ENCODE measurements at places on chromosomes 7 and 10. TPM values are rescaled to one million over a fixed set of nuclear protein-coding genes. Genes with fewer than 3 reads are reported as not detected.

DNA sequence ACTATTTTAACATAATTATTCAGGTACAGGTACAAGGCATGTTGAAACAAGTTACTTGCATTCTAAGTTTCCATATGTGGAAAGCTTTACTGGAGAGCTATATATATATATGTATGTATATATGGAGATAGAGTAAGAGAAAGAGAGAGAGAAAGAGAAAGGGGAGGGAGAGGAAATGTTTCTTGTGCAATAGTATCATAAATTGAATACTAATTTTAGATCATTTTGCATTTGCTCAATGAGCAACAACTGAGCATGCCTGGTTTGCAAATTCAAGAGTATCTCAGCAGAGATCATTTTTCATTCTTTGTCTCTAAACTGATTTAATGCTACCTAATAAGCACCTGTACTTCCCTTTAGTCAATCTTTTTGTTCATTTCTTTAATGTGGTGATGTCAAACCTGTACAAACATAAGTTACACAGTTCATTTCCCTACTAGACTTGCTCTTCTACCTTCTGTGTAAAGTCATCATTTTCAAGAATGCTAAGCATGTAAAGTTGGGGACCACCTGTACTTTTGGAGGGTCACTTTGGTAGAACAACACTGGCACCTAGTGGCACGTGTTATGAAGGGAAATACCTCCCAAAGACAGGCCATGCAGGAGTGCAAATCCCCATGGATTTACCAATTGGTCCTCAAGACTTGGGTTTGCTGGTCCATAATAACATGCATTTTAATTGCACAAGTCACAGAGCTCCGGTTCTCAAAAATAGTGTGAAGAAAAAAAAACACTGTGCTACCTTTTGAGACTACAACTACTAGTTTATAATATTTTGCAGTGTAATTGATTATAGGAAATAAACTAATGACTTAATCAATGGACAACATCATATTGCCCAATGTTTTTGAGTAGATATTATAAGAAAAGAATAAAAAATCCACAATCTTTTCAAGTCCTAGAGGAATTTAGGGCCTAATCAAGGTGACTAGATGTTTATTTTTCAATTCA is 431.2 kb upstream of the IGFBP3 start:
- H3K4me1 ChIP-seq, result no peaks in the 10 kb centered on the region
- H3K27ac ChIP-seq, result no peak overlapping the region
- no peak for DNase-seq
- H3K4me3 ChIP-seq, result no peak overlapping the region
- H3K27me3 ChIP-seq, result no peaks in the 10 kb centered on the region
- H3K36me3 ChIP-seq, result no peaks in the 10 kb centered on the region

DNA sequence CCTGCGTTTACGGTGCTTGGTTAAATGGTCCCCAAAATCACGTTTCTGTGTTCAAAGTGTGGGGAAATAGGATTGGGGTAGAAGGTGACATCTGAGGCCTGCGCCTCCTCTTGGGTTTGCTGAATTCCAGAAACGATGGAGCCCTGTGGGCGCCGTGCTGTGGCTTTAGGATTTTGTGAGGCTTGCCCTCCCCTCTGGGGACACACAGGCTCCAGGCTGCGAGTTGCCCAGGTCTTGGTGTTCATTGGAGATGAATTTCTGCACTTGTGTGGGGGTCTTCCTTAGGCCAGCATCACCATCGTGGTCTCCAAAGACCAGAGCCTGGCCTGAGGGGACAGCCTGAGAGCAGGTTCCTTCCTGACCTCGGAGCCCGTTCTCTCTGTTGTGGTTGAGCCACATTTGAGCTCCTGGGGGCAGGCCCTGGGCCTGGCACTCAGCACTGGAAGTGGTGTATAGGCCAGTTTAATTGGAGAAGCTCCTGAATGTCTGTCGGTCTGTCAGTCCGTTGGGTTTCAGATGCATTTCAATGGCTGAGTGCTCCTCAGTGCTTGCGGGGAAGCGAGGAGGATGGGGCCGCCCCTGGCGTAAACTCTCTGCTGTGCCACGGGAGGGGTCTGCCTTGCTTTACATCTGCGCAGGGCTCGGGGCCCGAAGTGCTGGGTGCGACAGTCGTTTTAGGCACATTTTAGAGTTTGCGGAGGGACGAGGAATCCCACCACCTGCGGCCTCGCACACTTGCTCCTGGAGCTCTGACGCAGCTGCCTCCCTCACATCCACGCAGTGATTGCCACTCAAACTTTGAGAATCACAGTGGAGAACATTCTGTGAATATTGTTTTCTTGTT is 71.7 kb downstream of the DNAJB6 start:
- H3K27ac ChIP-seq, result no peak overlapping the region
- peaks cover 41% of the 10 kb centered on the region for H3K36me3 ChIP-seq
- H3K4me1 ChIP-seq, result peaks cover 10% of the 10 kb centered on the region
- no peaks in the 10 kb centered on the region for H3K27me3 ChIP-seq
- no peak overlapping the region for H3K4me3 ChIP-seq

- H3K4me3 ChIP-seq, result no peak overlapping the region
- no peaks in the 10 kb centered on the region for H3K36me3 ChIP-seq
- peaks cover 25% of the 10 kb centered on the region for H3K27me3 ChIP-seq
- H3K27ac ChIP-seq, result no peak overlapping the region
Measured at GRCh38 chr10:99555825-99556523, 23.2 kb downstream of the NKX2-3 start.

GRCh38 chr7:71871446-71871845 is 540.7 kb downstream of the CALN1 start:
- H3K4me1 ChIP-seq, result no peaks in the 10 kb centered on the region
- H3K36me3 ChIP-seq, result no peaks in the 10 kb centered on the region
- no peak for DNase-seq
- no peak overlapping the region for H3K27ac ChIP-seq

DNA sequence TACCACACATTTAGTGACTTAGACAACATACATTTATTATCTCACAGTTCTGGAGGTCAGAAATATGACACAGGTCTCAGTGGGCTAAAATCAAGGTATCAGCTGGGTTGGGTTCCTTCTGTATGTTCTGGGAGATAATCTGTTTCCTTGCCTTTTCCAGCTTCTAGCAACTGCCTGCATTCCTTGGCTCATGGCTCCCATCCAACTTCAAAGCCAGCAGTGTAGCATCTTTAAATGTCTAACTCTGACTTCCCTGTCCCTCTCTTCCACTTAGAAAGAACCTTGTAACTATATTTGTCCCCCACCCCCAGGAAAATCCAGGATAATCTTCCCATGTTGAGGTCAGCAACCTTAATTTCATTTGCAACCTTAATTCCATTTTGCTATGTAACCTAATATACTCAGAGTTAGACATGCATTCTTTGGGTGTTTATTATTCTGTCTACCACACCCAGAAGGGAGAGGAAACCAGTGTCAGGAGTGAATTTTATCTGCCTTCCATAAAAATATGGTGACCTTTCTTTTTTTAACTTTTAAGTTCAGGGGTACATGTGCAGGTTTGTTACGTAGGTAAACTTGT is 57.3 kb upstream of the SMIM30 start:
- no peak overlapping the region for H3K27ac ChIP-seq
- H3K4me1 ChIP-seq, result no peaks in the 10 kb centered on the region
- H3K4me3 ChIP-seq, result no peak overlapping the region
- no peaks in the 10 kb centered on the region for H3K27me3 ChIP-seq
- H3K36me3 ChIP-seq, result no peaks in the 10 kb centered on the region

The GNAT3 gene
- total RNA-seq, result not detected

The SYPL1 gene
- total RNA-seq, result 79.6 TPM

The TFEC gene
- 41.9 TPM for total RNA-seq

- peaks cover 98% of the 10 kb centered on the region for H3K36me3 ChIP-seq
- H3K27me3 ChIP-seq, result no peaks in the 10 kb centered on the region
- no peak overlapping the region for H3K27ac ChIP-seq
- no peak overlapping the region for H3K4me3 ChIP-seq
- no peak for DNase-seq
Measured at GRCh38 chr10:6220418-6221191, 17.9 kb downstream of the PFKFB3 start.

- H3K27me3 ChIP-seq, result no peaks in the 10 kb centered on the region
- no peaks in the 10 kb centered on the region for H3K4me1 ChIP-seq
- H3K36me3 ChIP-seq, result no peaks in the 10 kb centered on the region
- H3K4me3 ChIP-seq, result no peak overlapping the region
- no peak overlapping the region for H3K27ac ChIP-seq
- DNase-seq, result no peak
Measured at GRCh38 chr10:128952856-128953255, 514.2 kb upstream of the MGMT start.

DNA sequence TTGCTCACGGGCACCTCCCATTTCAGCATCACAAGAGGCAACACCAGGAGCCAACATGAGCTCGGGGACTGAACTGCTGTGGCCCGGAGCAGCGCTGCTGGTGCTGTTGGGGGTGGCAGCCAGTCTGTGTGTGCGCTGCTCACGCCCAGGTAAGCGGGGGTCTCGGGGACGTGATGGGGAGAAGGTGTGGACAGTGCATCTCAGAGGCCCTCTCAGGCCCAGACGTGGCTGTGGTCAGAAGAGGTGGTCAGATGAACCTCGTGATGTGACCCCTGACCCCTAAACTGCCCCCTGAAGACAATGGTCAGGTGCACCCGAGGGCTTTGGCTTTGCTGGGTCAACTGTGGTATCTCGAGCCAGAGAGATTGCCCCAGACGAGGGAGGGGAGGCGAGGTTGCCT is 6.1 kb downstream of the LAT2 start:
- no peaks in the 10 kb centered on the region for H3K36me3 ChIP-seq
- no peak for DNase-seq
- peaks cover 23% of the 10 kb centered on the region for H3K4me1 ChIP-seq
- H3K4me3 ChIP-seq, result no peak overlapping the region

- no peaks in the 10 kb centered on the region for H3K27me3 ChIP-seq
- no peak overlapping the region for H3K27ac ChIP-seq
- H3K4me3 ChIP-seq, result no peak overlapping the region
Measured at GRCh38 chr7:102814025-102814471, 65.2 kb downstream of the FAM185A start.

- no peak overlapping the region for H3K4me3 ChIP-seq
- DNase-seq, result no peak
- no peaks in the 10 kb centered on the region for H3K36me3 ChIP-seq
- H3K4me1 ChIP-seq, result no peaks in the 10 kb centered on the region
- no peak overlapping the region for H3K27ac ChIP-seq
- H3K27me3 ChIP-seq, result no peaks in the 10 kb centered on the region
Measured at GRCh38 chr10:62121187-62121530, 147.5 kb downstream of the RTKN2 start.

DNA sequence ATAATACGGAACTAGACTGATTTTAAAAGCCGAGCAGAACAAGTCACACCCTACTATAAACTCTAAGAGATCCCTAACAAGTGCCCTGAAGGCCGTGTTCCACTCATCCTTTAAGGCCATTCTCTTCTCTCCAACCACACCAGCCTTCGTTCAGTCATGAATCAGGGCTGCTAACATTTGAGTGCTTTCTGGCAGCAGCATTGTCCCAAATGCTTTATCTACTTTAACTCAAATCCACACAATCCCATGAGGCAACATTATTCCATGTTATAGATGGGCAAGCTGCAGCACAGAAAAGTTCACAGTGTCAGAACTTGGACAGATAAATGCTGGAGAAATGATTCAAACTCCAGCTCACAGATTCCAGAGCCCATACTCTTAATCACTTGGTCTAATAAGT is 73.5 kb downstream of the MALSU1 start:
- H3K4me3 ChIP-seq, result no peak overlapping the region
- H3K27ac ChIP-seq, result no peak overlapping the region
- H3K36me3 ChIP-seq, result no peaks in the 10 kb centered on the region
- DNase-seq, result no peak
- no peaks in the 10 kb centered on the region for H3K27me3 ChIP-seq
- no peaks in the 10 kb centered on the region for H3K4me1 ChIP-seq

The DRGX gene
- total RNA-seq, result not detected

DNA sequence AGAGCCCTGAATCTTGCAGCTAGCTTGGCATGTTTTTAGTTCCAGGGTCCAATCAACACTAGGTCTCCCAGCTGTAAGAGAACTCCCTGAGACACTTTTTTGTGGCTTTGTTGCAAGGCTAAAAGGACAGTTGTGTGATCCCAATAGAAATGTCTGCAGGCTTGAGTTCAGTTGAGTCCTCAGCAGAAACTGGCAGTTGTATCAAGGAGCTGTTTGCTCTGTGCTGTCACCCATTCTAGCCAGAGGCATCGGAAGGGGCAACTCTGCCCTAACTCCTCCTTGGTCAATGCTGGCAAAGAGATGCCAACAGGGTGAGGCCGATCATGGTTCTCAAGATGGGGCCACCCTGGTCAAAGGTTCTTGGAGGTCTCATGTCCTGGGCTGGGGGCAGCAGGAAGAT is 224.1 kb downstream of the BUB3 start:
- no peaks in the 10 kb centered on the region for H3K36me3 ChIP-seq
- no peak overlapping the region for H3K4me3 ChIP-seq
- H3K27ac ChIP-seq, result no peak overlapping the region
- no peaks in the 10 kb centered on the region for H3K4me1 ChIP-seq
- no peak for DNase-seq
- no peaks in the 10 kb centered on the region for H3K27me3 ChIP-seq

- H3K27me3 ChIP-seq, result no peaks in the 10 kb centered on the region
- no peaks in the 10 kb centered on the region for H3K36me3 ChIP-seq
- H3K4me3 ChIP-seq, result no peak overlapping the region
- no peak for DNase-seq
- H3K4me1 ChIP-seq, result no peaks in the 10 kb centered on the region
Measured at GRCh38 chr7:111927353-111928019, 278.7 kb downstream of the DOCK4 start.

DNA sequence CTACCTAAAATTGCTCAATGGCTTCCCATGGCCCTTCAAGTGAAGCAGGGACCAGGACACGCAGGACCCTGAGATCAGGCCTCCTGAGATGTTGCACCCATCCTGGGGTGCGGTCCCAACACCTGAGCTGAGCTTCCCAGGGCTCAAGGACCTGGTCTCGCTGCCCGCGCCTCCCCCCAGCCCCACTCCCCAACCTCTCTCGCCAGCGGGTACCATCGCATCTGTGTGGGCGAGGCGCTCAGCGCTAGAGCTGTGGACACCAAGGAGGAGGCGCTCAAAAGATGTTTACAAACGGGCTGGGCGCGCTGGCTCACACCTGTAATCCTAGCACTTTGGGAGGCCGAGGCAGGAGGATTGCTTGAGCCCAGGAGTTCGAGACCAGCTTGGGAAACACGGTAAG is 7.4 kb upstream of the CRYGN start:
- H3K36me3 ChIP-seq, result no peaks in the 10 kb centered on the region
- H3K4me1 ChIP-seq, result peaks cover 8% of the 10 kb centered on the region
- no peak for DNase-seq
- peaks cover 4% of the 10 kb centered on the region for H3K27me3 ChIP-seq

- no peak overlapping the region for H3K4me3 ChIP-seq
- H3K36me3 ChIP-seq, result no peaks in the 10 kb centered on the region
- no peaks in the 10 kb centered on the region for H3K4me1 ChIP-seq
- DNase-seq, result no peak
- no peaks in the 10 kb centered on the region for H3K27me3 ChIP-seq
- H3K27ac ChIP-seq, result no peak overlapping the region
Measured at GRCh38 chr10:46308113-46308415, 21.3 kb downstream of the ANTXRL start.

DNA sequence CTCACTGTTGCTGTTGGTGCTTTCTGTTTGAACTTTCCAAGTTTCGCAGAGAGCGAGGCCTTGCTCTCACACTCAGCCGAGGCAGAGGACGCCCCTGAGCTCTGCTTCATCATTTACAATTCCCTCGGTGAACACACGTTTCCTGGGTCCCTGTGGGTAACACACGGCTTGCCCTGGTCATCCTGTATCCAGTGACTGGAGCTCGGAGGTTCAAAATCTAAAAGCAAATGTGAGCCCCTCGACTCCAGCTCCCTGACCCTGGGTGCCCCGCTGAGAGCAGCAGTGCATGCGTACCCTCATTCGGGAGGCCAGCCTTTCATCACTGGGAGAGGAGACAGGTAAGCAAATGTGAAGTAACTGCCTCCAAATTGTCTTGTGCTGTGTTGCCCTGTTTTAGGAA is 5.8 kb downstream of the CNPY1 start:
- no peak for DNase-seq
- H3K36me3 ChIP-seq, result no peaks in the 10 kb centered on the region
- H3K4me1 ChIP-seq, result no peaks in the 10 kb centered on the region
- H3K4me3 ChIP-seq, result no peak overlapping the region

Measured in lower lobe of right lung (tissue), 2 donors.